ENCODE measurements at places on chromosomes 16 and 17.
A peak's percentile ranks its signal among the peaks of the same experiment; 100 is the strongest.

GRCh38 chr16:30416624-30417528 is 9.5 kb downstream of the ZNF771 start:
- DNase-seq: no peak

- DNase-seq: peak; percentile 36
Measured at GRCh38 chr16:89324056-89325010, 106.8 kb downstream of the ZNF778 start.

DNA sequence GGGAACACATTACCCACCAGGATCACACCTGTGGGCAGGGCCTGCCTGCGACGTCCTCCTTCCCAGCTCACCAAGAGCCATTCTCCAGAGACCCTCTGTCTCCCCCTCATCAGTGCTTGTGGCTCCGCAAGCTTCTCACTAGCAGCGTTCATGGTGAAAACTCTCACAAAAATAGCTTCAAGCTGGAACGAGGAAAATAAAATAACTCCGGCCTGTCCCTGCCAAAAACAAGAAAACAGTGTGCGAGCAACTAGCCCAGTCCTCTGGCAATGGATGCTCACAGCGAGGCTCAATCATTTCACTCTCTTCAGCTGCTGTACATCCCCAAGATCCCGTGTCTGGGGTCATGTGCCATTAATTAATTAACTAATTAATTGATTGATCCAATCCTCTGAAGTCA is 18.0 kb downstream of the SPACA3 start:
- DNase-seq: no peak

DNA sequence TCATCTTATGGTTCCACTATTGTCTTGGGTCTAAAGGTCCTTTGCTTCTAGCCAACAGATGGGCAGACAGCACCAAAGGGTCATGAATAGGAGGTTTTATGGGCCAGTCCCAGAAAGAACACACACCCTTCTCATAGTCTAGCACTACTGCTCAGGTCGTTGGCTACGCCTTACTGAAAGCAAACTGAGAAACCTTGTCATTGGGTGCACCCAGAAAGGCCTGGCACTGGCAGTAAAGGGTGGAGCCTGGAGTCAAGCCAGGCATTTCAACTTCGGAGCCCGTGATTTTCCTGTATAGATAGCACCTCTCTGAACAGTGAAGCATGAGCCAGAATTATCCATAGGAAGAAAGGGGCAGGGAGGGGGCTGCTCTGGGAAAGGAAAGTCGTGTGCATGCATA is 74.9 kb downstream of the VAT1L start:
- DNase-seq: no peak

GRCh38 chr17:7894866-7895265 is 6.3 kb downstream of the CHD3 start:
- no peak for DNase-seq

DNA sequence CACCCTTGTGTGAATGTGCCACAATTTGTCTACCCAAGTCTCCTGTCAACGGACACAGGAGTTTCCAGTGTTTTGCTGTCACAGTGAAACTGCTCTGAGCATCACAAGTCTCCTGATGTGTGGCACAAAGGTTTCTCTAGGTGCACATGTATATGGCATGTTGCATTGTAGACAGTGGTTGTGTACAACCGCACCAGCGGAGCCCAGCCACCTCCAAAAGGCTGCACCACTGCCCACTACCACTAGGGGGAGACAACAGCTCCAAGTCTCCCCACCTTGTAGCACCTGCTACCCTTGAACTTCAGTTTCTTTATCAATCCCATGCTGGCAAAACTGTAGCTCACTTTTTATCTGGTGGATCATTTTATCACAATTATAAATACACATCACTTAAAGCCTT is 95.5 kb upstream of the ZNF469 start:
- no peak for DNase-seq

- DNase-seq: no peak
Measured at GRCh38 chr16:57947261-57947660, 23.7 kb downstream of the CNGB1 start.

DNA sequence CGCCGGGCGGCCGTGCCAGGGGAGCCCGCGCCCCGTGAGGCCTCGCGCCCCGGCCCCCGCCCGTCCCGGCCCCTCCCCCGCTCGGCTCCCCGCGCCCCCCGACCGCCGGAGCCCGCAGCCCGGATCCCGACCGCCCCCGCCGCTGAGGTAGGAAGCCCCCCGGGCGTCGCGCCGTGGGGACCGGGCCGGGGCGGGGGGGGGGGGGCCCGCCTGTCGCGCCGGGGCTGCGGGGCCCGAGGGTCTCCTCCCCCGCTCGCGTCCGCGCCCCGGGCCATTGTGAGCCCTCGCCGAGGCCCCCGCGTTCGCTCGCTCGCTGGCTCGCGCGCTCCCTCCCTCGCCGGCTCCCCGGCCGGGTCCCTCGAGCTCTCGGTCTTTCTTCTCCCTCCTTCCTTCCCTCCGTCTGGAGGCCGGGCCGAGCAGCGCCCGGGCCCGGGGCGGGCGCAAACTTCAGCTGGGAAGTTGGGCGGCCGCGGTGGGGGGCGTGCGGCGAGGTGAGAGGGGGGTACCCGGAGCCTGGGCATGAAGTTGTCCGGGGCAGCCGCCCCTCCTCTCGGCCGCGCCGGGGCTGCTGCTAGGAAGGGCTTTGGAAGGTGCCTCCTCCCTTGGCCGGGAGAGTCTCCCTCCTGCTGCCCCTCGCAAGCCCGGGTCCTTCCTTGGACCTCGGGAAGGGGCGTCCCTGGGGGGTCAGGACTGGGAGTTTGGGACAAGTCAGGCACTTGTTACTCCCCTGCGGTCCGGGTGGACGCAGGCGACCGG is 419 bp downstream of the GLIS2 start:
- no peak for DNase-seq

GRCh38 chr16:69932691-69933392 is 18.3 kb upstream of the CLEC18A start:
- DNase-seq: no peak

- no peak for DNase-seq
Measured at GRCh38 chr16:29784157-29784556, 6.1 kb downstream of the ZG16 start.

- peak; percentile 18 for DNase-seq
Measured at GRCh38 chr16:86078121-86078600, 179.2 kb downstream of the IRF8 start.

GRCh38 chr17:35341411-35341992 is 31.9 kb downstream of the SLFN11 start:
- DNase-seq: no peak

- no peak for DNase-seq
Measured at GRCh38 chr16:24748242-24748641, 18.8 kb downstream of the TNRC6A start.

DNA sequence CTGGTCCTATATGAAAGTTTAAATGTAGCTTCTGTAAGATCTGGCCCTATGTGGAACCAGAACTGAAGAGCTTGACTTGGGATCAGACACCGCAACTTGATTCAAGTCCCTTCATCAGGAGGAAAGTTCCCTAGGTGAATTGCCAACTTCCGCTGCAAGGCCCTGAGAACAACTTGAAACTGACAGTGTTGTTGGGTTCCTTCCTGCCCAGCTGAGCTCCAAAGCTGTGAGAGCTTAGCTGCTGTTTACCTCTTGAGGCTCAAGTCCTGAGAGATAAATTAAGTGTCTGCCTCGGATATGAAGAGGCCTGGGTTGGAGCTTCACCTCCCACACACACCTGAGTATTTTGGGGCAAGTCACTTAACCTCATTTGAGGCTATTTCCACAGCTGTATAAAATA is 44.7 kb downstream of the REXO5 start:
- DNase-seq: no peak

- DNase-seq: no peak
Measured at GRCh38 chr17:54992797-54993639, 24.5 kb downstream of the STXBP4 start.

GRCh38 chr16:31074814-31075183 is 577 bp downstream of the ZNF646 start:
- no peak for DNase-seq

DNA sequence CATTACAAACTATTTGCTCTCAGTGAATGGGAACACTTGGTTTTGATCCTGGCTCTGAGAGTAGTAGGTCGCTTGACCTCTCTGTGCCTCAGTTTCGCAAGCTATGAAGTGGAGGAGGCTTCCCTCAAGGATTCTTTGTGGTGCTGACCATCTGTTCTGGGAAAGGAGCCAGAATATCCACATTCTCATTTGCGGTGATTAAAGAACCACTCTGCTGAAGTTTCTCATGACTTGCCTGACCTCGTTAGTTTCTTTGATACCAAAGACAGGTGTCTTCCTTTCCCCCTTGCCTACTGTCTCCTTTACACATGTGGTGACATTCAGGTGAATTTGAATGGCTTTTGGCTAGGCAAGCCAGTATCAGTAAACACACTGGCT is 116.0 kb downstream of the SNX29 start:
- no peak for DNase-seq

- no peak for DNase-seq
Measured at GRCh38 chr17:51475730-51476129, 215.4 kb downstream of the UTP18 start.

DNA sequence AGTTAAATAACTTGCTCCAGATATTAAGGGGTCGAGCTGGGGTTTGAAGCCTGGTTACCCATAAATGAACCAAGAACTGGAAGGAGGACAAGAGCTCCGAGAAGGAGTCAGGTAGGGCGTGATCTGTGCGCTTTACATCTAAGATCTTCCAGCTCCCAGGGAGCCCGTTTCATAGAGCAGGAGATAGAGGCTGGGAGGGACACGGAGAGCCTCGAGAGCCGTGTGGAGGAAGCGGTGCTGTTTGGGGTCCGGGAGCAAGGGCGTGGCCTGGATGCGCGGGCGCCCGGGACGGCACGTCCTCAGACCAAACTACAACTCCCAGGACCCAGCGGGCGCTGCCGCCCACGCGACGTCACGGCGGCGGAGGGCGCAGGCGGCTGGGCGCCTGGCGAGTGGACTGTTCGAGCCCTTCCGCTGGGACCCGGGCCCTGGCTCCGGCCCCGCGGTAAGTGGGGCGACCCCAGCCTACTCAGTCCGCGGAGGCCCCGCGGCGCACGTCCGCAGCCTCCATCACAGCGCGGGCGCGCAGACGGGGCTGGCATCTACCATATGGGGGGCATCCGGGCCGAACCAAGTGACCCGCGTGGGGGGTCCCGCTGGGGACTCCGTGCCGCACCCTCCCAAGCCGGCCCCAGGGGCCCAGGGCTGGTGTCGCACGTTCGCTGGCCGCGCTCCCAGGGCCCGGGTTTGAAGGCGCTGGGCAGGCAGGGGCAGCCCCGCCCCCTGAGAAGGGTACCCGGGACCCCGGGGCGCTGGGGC is at the start of gene BCKDK:
Gene BCKDK (plus strand): TSS at position 352 of the 759 bp plus-strand sequence. CDS start 838 bp downstream, outside the sequence.
- peak; percentile 81 for DNase-seq

DNA sequence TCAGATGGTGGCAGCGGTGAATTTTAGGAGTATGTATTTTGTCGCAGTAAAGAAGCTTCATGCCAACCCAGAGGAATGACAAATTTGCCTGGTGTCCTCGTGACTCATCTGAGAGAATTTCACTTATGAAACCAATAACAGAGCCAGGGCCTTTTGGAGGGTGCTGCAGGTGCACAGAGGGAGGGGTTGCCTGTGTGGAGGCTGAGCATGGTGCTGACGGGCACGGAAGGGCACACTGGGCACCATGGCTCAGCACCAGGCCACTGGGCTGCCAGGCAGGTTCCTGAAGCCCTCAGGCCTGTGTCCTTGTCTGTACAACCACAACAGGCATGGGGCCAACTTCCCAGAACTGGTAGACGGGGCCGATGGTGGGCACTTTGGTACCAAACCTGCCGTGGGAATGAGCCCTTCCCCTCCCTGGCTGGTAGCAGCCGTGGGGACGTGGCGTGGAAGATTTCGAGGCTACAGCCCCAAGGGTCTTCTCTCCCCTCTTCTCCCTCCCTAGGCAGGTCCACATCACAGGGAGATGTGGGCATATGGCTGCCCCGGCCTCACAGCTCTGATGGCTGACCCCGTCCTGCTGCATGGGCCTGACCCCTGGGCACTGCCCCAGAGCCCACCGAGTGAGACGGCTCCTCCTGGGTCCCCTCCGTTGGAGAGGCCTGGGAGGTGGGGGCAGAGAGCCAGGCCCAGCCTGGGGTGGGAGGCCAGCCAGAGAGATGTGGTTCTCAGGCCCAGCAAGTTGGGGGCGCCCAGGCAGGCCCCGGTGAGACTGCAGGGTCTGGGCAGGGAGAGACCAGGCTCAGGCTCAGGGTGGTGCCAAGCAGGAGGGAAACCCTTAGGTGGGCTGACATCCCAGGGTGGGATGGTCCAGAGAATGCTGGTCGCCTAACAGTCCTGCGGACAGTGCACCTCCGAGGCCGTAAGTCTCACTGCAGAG is 30.2 kb upstream of the ZNF469 start:
- no peak for DNase-seq

DNA sequence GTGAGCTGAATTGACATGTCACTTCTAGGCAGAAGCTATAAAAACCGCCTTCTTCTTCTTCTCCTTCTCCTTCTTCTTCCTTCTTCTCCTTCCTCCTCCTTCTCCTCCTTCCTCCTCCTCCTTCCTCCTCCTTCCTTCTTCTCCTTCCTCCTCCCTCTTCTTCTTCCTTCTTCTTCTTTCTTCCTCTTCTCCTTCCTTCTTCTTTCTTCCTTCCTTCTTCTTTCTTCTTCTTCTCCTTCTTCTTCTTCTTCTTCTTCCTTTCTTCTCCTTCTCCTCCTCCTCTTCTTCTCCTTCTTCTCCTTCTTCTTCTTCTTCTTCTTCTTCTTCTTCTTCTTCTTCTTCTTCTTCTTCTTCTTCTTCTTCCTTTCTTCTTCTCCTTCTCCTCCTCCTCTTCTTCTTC is 4.8 kb upstream of the FBXL19 start:
- no peak for DNase-seq

GRCh38 chr16:7602291-7602950 is 269.8 kb downstream of the RBFOX1 start:
- DNase-seq: no peak

GRCh38 chr16:15639061-15639568 is 3.8 kb downstream of the MARF1 start:
- no peak for DNase-seq

- no peak for DNase-seq
Measured at GRCh38 chr16:67667453-67667816, 821 bp downstream of the C16orf86 start.

GRCh38 chr17:38707678-38708351 is 2.7 kb downstream of the MLLT6 start:
- DNase-seq: no peak

GRCh38 chr16:61814726-61815347 is 221.4 kb downstream of the CDH8 start:
- DNase-seq: no peak

DNA sequence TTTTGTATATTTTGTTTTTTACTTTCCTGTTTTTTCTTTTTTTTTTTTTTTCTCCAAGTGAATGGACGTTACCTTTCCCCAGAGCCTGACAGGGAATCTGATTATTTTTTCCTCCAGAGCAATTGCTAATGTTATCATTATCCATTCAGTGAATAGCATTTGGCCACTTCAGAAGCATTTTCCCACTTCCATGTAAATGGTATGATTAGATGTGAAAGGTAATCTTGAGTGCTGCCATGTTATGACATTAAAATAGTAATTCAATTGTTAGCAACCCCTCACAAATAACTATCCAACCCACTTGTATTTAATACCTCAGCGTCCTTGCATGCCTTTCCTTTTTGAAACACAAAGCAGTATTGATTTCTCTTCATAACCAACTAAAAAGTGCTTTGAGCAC is 1243.8 kb downstream of the CDH8 start:
- DNase-seq: no peak

- DNase-seq: no peak
Measured at GRCh38 chr16:21302898-21303528, 24.9 kb upstream of the CRYM start.

Measured in right forelimb (tissue), 1 donor.